ENCODE measurements at places on chromosomes 1 and 21. TPM values are rescaled to one million over a fixed set of nuclear protein-coding genes. Genes with fewer than 3 reads are reported as not detected.

DNA sequence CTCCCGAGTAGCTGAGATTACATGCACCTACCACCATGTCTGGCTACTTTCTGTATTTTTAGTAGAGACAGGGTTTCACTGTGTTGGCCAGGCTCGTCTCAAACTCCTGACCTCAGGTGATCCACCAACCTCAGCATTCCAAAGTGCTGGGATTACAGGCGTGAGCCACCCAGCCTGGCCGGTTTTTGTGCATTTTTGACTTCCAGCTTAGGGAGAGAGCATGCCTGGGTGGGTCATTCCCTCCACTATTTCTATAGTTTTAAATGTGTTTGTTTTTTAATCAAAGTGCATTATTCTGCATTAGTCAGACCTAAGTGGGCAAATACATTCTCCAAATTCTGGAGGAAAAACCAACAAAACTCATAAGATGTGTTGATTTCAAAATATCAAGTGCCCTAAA lies 207.4 kb upstream of the NRIP1 start:
- DNase-seq, result no peak

DNA sequence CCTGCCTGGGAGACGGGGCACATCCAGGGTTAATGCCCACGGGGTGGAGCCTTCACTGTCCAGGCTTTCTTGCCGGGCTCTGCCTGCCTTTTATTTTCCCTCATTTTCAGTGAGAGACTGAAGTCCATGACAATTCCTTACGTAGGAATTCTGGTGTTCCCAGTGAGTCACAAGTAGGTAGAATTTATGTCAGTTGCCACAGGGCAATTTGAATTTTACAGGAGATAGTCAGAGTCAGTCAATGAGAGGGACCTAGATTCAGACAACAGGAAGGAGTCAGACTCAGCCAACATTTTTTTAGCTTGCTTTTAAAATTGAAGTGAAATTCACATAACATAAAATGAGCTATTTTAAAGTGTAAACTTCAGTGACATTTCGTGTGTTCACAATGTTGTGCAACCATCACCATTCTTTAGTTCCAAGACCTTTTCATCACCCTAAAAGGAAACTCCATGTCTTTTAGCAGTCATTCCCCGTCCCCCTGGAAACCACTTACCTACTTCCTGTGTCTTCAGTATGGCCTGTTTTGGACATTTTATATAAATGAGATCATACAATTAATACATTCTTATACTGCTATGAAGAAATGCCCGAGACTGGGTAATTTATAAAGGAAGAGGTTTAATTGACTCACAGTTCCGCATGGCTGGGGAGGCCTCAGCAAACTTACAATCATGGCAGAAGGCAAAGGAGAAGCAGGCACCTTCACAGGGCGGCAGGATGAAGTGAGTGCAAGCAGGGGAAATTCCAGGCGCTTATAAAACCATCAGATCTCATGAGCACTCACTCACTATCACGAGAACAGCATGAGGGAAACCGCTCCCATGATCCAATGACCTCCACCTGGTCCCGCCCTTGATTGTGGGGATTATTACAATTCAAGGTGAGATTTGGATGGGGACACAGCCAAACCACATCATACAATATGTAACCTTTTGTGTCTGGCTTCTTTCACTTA lies 14.6 kb downstream of the AJAP1 start:
- DNase-seq, result no peak

GRCh38 chr1:10057796-10058195 lies 25.0 kb downstream of the UBE4B start:
- no peak for DNase-seq

DNA sequence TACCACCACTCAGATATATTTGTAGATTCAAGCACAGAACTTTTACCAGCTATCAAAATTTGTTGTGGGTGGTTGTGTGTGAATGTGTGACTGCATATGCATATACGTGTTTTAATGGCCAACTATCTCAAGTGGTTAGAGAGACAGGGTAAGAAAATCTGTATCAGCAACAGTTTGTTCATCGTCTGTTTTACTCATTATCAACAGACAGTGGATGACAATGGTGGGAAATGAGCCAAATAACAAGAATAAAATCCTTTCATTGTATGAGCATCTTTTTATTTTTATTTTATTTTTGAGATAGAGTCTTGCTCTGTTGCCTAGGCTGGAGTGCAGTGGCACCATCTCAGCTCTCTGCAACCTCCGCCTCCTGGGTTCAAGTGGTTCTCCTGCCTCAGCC lies 22.7 kb upstream of the DYNLT5 start:
- no peak for DNase-seq

- no peak for DNase-seq
Observed at GRCh38 chr1:75616436-75617433, 5.8 kb upstream of the SLC44A5 start.

DNA sequence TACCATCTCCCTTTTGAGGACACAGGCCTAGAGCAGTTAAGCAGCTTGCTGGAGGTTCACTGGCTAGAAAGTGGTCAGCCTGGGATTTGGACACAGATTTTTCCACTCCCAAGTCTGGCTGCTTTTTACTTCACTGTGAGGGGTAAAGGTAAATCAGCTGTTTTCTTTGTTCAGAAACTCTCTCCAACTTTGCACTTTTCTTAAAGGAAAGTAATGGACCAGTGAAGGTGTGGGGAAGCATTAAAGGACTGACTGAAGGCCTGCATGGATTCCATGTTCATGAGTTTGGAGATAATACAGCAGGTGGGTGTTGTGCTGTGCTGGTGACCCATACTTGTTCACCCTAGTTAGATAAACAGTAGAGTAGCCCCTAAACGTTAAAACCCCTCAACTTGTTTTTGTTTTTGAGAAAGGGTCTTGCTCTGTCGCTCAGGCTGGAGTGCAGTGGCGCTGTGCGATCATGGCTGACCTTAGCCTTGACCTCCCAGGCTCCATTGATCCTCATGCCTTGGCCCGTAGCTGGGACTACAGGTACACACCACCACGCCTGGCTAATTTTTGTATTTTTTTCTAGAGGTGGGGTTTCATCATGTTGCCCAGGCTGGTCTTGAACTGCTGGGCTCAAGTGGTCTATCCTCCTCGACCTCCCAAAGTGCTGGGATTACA lies 4.2 kb downstream of the SOD1 start:
- DNase-seq, result no peak

GRCh38 chr1:4210043-4210442 lies 310.0 kb upstream of the C1orf174 start:
- DNase-seq, result no peak

GRCh38 chr1:165905853-165906252 lies 78.4 kb downstream of the UCK2 start:
- DNase-seq, result no peak

DNA sequence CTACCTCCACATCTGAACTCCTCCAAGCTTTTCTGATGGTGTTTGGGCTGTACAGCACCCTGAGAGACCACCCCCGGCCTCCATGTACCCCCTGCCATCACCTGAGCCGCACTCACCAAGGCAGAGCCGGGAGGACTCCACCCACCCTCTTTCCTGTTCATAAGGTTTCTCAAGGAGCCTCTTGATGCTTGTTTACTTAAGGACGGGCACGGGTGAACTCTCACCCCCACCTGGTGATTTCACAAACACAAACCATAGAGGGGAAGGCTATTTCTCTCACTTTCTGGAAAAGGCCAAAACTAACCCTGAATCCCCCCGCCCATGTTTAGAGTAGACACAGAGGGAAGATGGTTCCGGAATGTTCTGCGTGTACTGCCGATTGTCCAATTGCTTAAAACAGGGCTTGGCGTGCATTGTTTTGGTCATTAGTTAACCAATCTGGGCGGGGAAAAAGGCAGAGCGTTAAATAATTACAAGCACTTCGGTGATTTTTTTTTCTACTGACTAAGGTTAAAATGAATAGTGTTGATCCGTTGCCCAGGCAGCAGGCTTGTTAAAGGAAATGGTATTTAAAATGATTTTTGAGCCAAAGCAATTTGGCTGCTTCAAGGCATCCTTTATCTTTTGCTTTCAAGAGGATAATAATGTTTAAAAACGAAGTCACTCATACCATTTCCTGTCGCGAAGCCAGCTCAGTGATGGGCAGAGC lies 279.8 kb upstream of the VAMP3 start:
- no peak for DNase-seq

- DNase-seq, result no peak
Observed at GRCh38 chr1:222042120-222042519, 300.2 kb upstream of the DUSP10 start.

DNA sequence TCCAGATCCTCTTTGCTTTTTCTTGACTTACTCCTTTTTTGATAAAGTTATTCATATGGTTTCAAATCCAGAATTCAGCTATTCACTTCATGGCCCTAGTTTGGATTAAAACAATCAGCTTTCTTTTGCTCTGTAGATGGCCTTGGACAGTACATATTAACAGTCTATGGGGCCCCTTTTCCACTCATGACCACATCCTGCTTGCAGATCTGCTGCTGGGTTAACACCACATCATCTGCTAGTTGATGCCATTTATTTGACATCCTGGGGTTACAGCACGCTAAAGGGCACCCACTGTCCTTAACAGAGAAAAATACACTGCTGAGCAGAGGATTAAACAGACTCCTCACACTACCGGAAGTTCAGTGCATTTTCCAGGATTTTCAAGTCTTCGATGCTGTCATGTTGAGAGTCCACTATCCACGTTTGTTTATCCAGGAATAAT lies 941 bp upstream of the IFI16 start:
- DNase-seq, result no peak

GRCh38 chr1:69595486-69595885 lies 27.8 kb downstream of the LRRC7 start:
- no peak for DNase-seq

GRCh38 chr21:23507501-23507900 lies 2099.8 kb downstream of the MRPL39 start:
- DNase-seq, result no peak

DNA sequence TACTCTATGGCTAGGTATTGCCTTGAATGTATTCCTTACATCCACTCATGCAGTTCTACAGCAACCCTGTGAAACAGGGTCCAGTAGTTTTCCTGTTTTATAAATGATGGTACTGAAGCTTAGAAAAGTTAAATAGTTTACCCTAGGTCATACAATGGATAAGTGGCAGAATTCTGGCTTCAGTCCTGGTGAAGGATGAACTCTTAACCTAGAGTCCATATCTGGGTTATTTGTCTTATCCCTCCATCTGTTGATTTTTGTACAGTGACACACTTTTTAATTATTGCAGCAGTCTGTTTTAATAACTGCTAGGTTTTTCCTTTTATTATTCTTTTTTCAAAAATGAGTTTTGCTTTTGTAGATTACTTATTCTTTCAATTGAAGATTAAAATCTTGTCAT lies 263.9 kb downstream of the DNM3 start:
- no peak for DNase-seq

DNA sequence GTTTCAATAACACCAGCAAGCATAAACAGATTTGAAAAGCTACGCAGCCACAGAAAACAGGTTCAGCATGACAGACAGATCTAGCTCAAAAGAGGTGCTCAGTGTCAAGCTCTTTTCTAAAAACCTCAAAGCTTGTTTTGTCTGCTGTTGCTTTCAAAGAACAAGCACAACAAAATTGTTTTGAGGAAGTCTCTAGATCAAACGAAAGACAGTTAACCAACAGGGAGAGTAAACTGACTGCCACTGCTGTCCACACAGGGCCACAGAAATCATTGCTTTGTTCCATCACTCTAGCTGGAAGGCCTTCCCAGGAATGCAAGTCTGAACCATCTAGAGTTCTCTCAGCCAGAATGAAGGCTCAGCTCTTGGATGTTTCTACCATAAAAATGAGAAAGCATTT lies 12.8 kb downstream of the APP start:
- no peak for DNase-seq

DNA sequence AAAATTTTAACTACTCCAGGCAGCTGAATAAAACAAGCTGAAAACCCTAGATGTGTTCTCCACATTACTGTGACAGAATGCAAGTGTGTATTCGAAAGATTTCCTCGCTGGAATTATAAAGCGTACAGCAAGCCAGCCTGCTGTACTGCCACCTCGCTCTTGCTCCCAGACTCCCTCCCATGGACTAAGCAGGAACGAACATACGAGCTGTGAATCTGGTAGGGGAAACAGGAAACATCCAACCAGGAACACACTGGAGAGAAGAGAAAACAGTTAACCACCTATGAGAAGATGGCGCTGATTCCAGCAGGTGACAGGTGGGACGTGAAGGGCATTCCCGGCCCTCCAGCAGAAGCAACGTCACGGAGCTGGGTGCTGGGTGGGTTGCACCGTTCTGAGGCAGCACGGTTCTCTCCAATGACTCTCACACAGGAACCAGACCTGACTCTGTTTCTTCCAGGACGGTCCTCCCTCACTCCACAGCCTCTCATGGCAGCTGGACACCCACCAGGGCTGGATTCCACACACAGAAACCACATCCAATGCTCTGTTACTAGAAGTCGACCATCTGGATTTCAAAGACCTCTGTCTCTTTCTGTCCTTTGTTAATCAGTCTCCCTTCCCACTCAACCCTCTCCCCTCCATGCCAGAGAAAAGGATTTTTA lies 219.2 kb downstream of the RERE start:
- peak; percentile 33 for DNase-seq

GRCh38 chr1:57163325-57163724 lies 197.5 kb upstream of the C8B start:
- no peak for DNase-seq

DNA sequence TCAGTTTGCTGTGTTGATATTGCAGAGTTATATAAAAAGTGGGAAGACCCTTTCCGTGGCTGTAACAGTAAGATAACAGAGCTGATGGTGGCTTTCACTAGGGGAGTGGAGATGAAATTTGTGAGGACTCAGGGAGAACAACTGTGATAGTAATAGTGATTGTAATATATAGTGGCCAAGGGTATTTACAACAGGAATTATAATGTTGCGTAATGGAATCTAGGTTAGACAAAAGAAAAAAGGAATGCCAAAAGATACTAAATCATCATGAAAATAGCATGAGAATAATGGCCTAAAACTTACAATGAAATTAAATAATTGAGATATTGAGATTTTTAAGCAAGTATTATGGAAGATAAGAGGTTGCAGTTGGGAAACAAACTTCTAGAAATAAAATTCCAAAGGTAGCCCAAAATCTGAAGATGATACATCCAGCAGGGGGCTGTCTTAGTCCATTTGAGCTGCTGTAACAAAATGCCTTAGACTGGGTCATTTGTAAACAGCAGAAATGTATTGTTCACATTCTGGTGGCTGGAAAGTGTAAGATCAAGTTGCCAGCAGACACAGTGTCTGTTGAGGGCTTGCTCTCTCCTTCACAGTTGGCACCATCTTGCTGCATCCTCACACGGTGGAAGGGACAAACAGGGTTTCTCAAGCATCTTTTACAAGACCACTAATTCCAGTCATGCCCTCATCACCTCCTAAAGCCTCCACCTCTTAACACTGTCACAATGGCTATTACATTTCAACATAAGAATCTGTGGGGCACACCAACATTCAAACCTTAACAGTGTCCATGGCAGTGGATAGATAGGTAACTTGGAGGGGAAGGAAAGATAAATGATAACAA lies 711.2 kb downstream of the MRPL39 start:
- DNase-seq, result no peak

GRCh38 chr1:230861489-230861888 lies 6.8 kb downstream of the C1orf198 start:
- no peak for DNase-seq

- DNase-seq, result no peak
Observed at GRCh38 chr1:72357411-72357810, 75.1 kb upstream of the NEGR1 start.

- no peak for DNase-seq
Observed at GRCh38 chr1:150753416-150753815, 12.2 kb downstream of the CTSS start.

GRCh38 chr1:66523562-66523961 lies 10.4 kb upstream of the SGIP1 start:
- no peak for DNase-seq

Gene FAM229A
- total RNA-seq, result 15.7 TPM

Gene ZNF697
- 5.9 TPM for total RNA-seq

Gene UBXN10
- 0.44 TPM for total RNA-seq

Gene MAN1C1
- 18.6 TPM for total RNA-seq

Gene XKR8
- 7.4 TPM for total RNA-seq

Gene GNG4
- not detected for total RNA-seq

Gene RNU1-3
- under 0.01 TPM for total RNA-seq

Gene SV2A
- 2.7 TPM for total RNA-seq

Gene CHI3L2
- total RNA-seq, result 5.5 TPM

Measured in tibial nerve (tissue), 4 donors.